ENCODE measurements at places on chromosomes 2 and 18.

DNA sequence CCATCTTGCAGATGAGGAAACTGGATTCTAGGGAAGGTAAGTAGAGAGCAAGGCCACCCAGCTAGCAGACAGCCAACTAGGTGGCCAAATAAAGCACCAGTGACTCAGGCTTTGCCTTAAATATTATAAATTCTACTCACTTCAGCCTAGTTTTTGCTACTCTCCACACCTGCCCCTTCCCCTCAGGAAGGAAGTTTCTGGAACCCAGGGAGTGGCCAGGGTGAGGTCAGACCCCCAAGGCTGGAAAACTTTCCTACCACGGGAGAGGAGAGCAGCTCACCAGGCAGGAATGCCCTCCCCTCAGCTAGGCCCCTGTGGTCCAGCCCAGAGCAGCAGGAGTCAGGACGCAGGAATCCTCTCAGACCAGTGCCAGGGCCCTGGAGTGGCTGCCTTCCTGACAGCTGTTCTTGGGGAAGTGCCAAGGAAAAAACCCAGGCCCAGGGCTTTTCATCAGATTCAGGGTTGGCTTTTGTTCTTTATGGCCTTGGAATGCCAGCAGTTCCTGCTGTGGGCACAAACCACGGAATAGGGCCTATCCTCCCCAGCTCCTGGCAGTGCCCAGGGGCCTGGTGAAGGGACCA, 5.1 kb upstream of the PAX8 start:
- no peak for DNase-seq

- DNase-seq, result no peak
Measured at GRCh38 chr2:152560166-152560565, 157.1 kb downstream of the PRPF40A start.

DNA sequence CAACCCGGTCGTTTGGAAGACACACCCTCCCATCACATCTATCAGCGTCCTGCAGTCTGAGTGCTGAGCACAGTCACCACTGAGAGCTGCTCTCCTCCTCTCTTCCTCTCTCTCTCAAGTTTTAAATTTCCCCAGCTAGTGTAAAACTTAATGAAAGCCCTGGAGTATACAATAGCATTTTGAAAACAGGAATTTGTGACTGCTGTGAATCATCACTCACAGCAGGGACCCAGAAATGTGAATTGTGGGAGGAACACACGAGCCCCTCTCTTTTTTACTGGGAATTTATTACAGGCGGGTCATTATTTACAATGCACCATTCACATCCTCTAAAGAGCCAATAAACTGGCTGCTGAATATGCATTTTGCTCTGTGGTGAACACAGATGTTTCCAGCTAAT, 185.0 kb upstream of the SMIM21 start:
- DNase-seq, result no peak

GRCh38 chr18:33576999-33577646, 896 bp upstream of the ASXL3 start:
- no peak for DNase-seq

DNA sequence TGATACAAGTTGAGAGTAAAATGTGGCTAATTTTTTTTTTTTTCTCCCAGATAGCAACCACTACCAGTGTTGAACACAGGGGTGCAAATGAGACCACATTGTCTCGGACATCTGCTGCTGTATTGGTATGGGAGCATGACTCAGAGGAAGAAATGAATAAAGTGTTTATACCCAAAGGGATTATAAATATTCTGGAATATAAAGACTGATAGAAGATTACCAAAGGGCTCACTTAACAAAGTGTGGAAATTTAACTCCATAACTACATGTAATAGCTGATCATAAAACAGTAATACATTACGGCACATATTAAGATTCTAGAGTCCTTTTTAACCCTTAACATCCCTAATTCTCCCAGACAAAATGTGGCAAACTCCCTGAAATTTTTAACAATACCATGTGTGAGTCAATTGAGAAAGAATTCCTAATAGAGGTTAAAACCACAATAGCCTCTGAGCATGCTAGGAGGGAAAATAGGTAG, 1023.0 kb upstream of the ACVR2A start:
- no peak for DNase-seq

DNA sequence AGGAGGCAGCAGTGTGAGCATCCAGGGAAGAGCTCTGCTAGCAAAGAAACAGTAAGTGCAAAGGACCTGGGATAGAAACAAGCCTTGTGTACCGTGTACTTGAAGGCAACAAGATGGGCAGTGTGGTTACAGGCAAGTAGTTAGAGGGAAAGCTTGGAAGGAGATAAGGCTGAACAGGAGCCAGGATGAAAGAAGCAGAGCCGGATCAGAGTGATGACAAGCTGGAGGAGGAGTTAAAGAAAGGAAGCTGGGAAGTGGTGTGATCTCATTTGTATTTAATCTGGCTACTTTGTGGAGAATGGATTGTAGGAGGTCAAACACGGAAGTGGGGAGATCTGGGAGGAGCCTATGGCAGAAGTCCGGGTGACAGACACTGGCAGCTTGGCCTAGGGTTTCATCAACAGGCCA, 44.7 kb upstream of the VPS54 start:
- DNase-seq, result no peak

GRCh38 chr2:222322236-222322635, 23.4 kb upstream of the PAX3 start:
- no peak for DNase-seq

DNA sequence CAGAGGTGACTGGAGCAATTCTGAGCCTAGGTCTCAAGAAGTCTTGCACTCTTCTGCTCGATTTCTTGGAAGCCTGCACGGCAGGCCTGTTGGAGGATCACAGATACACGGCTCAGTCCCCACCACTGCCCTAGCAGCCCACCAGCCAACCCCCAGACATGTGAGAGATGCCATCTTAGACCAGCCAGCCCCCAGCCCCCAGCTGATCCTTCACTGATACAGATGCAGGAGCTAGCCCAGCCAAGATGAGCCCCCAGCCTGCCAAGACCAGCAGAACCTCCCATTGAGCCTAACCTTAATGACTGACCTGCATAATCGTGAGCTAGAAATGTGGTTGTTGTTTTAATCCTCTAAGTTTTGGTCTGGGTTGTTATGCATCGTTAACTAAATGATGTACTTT, 47.5 kb downstream of the INHBB start:
- no peak for DNase-seq

GRCh38 chr18:25974630-25975077, 115.8 kb downstream of the SS18 start:
- no peak for DNase-seq

GRCh38 chr2:75603477-75603876, 42.7 kb upstream of the EVA1A start:
- DNase-seq, result no peak

- DNase-seq, result no peak
Measured at GRCh38 chr2:168392024-168392423, 64.0 kb upstream of the CERS6 start.

- no peak for DNase-seq
Measured at GRCh38 chr2:101109451-101110118, 41.6 kb downstream of the TBC1D8 start.

DNA sequence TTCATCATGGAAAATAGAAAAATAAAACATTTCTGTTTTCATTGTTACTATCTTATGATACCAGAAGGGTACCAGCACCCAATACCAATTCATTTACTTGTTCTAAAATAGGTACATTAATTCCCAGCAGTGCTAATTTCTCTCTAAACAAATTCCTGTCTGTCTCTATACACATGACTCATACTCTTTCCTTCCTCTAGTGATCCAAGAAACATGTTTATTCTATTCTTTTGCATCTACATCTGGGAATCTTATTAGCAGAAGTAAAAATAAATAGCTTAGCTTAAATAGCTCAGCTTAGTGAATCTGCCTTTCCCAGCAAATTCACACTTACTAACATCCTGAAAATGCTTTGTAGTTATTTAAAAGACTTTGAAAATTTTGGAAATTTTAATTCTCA, 84.5 kb upstream of the MAPRE2 start:
- DNase-seq, result no peak

- no peak for DNase-seq
Measured at GRCh38 chr2:76563730-76564129, 853.0 kb upstream of the GCFC2 start.

DNA sequence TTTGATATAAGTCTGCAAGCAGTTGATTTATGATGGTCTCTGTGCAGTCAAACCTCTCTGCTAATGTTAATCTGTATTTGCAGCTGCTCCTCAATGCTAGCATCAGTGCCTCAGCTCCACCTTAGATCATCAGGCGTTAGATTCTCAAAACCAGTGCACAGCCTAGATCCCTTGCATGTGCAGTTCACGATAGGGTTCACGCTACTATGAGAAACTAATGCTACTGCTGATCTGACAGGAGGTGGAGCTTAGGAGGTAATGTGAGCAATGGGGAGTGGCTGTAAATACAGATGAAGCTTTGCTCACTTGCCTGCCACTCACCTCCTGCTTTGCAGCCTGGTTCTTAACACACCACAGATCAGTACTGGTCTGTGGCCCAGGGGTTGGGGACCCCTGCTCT, 18.4 kb downstream of the RBKS start:
- no peak for DNase-seq

DNA sequence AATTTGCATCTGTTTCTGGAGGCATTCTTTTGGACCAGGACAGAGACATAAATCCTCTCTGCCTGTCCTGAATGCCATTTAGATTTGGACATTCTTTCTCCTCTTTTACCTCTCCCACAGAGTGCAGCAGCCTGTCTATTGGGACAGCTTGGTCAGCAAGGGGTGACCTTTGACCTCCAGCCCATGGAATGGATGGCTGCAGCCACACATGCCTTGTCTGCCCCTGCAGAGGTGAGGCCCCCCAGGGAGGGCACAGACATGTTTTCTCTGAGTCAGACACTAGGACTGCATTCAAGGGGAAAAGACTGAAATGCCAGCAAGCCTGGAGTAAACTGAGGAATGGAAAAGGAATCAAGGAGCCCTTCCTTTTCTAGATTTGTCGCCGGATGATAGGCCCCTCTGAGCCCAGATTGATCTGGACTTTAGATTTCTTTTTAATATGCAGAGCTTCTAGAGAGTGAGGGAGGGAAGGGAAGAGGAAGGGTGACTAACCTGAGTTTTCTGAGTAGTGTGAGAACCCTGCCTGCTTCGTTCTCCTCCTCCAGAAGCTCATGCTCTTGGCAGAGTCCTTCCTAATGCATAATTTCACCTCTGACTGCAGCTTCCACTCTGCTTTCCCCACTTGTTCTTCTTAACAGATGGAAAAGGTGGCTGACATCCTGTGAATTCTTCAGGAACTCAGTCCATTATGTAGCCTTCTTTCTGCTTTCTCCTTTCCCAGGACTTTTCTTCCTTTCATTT, 16.1 kb upstream of the TTLL4 start:
- no peak for DNase-seq

DNA sequence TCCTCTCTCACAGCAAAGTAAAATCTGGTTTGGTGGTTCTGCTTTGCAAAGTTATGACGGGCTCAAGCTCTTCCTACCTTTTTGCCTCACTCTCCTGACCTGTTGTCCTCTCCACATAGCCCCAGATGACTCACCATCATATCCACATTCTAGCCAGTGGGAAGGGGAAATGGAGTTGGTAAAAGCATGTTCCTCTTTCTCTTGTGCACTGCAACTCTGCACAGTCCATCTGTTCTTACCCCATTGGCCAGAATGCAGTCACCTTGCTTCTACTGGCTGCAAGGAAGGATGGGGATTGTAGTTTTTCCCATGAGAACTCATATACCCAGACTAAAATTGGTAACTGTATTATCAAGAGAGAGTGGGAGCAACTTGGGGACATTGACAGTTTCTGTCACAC, 50.4 kb upstream of the SMIM21 start:
- no peak for DNase-seq
